ENCODE measurements at places on chromosomes 6 and 20.

DNA sequence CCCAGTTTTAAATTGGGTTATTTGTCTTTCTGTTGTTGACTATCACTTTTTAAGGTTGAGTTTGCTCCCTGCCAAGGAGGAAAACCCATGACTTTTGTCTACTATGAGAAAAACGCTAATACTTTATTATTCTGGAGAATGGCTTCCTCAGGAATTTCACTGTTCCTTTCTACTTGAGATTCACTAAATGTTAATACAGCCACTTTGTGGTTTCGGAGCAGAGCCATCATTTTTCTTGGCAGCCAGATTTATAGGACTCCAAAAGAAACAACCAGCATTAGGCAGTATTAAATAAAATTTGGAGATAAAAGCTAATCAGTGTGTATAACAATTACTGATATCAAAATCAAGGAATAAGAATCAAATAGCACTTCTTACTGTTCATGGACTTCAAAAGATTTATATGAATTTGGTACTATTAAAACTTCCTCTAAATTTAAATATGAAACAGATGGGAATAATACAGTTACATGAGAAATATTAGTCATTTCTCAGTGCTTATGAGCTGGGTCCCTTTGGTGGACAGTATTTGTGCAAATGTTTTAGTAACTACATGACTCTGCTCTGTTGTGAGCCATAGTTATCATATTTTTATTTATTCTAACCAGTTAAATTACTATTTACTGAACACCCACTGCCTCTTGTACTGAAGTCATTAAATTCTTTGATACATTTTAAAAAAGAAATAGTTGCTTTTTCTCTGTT lies 64.1 kb upstream of the FBXO30 start:
- no peak for DNase-seq

- DNase-seq, result no peak
Observed at GRCh38 chr6:110098511-110099116, 80.9 kb downstream of the WASF1 start.

- DNase-seq, result no peak
Observed at GRCh38 chr20:37518606-37519507, 2.2 kb upstream of the NNAT start.

- DNase-seq, result no peak
Observed at GRCh38 chr20:13423472-13424173, 202.5 kb downstream of the ISM1 start.

GRCh38 chr6:138434925-138435324 lies 30.9 kb downstream of the HEBP2 start:
- DNase-seq, result no peak

DNA sequence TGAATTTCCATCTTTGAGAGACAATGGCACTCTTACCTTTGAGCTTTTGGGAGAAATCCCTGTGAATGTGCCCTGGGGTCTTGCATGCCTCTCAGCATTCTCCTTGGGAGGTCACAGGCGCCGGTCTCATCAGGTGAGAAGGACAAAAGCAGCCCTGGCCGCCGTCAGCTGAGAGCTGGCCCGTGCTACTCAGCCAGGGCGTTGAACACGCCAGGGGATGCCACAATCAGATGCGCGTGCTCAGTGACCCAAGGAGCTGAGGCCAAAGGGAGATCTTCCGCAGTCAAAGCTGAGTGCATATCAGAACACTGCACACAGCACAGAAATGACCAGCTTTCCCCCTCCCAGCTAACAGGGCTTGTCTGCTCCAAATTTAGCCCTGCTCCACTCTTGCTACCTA lies 253.6 kb upstream of the NOX3 start:
- no peak for DNase-seq

GRCh38 chr6:7705483-7705882 lies 20.4 kb upstream of the BMP6 start:
- DNase-seq, result no peak

DNA sequence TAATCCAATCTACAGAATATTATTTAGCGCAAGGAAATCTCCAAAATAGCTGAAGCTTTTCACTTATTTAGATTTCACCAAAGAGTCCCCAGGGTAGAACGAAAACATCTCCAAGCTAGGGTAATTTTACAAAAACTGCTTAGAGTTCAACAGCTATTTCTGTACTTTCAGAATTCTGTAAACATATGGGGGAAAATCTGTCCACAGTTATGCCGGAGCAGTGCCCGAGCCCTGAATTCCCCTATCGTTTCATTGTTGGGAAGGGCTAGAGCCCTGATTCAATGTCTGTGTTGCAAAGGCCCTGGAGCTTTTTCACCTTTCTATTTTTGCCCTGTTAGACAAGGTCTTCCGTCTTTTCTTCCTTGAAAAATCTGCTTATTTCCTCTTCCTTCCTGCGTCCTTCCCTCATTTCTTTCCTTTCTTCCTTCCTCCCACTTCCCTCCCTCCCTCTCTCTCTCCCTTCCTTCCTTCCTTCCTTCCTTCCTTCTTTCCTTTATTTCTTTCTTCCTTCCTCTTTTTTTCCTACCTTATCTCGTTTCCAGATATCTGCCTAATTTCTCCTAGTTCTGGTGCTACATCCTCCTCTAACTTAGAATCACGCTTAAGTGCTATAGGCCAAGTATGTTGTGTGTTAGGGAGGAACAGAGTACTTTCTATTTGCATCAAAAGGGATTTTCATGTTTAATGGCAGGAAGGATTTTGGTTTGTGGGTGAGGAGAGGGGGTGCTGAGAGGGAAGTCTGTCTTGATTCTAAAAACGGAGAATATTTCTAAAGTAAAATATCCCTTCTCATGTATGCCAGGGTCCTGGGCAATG lies 122.5 kb upstream of the BMP2 start:
- DNase-seq, result no peak

GRCh38 chr20:5393218-5393870 lies 76.6 kb upstream of the PROKR2 start:
- no peak for DNase-seq

DNA sequence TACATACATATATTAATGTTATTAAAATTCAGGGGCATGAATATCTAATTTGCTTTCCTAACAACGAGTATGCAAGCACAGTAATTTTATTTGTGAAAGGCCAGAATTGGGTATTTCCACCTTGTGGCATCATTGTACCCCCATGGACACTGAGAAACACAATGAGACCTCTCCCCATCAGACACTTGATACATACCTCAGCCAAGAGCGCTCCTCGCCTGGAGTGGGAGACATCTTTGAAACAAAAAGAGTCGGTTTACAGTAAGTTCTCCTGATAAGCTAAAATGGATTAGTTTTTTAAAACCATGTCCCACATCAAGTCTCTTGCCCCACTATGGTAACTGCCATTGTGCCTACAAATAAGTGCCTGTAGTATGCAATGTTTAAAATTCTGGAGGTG lies 2.1 kb downstream of the CNR1 start:
- DNase-seq, result no peak

- DNase-seq, result no peak
Observed at GRCh38 chr6:170371588-170371987, 65.0 kb downstream of the FAM120B start.

GRCh38 chr6:149032599-149033405 lies 284.7 kb upstream of the TAB2 start:
- no peak for DNase-seq

DNA sequence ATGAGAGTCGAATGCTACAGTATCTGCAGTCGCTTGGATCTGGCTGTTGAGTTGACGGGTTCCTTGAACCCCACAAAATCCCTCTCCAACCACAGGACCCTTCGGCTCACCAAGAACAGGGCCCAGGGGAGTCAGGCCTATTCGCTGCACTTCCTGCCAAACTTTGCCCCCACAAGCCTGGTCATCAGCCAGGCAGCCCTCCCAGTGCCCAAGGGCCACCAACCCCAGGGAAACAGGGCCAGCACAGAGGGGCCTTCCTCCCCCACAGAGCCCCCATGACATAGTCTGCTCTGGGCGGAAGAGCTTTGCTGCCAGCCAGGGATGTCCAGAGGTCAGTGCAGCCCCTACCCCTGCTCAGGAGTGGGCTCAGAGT lies 34.5 kb upstream of the MRGBP start:
- DNase-seq, result no peak

GRCh38 chr6:24925661-24926060 lies 10.1 kb downstream of the RIPOR2 start:
- no peak for DNase-seq

DNA sequence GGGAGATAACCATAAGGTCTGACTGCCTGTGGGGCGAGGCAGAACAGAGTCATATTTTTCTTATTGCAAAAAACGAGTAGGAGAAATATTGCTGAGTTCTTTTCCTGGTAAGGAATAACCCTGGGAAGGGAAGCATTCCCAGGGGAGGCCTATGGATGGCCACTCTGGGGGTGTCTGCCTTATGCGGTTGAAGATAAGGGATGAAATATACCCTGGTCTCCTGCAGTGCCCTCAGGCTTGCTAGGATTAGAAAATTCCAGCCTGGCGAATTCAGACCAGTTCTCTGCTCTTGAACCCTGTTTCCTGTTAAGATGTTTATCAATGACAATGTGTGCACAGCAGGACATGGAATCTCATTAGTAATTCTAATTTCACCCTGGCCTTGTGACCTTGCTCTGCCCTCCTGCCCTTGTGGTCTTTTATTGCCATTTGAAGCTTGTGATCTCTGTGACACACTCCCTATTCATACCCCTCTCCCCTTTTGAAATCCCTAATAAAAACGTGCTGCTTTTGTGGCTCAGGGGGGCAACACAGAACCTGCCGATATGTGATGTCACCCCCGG lies 491.1 kb upstream of the EYS start:
- no peak for DNase-seq

DNA sequence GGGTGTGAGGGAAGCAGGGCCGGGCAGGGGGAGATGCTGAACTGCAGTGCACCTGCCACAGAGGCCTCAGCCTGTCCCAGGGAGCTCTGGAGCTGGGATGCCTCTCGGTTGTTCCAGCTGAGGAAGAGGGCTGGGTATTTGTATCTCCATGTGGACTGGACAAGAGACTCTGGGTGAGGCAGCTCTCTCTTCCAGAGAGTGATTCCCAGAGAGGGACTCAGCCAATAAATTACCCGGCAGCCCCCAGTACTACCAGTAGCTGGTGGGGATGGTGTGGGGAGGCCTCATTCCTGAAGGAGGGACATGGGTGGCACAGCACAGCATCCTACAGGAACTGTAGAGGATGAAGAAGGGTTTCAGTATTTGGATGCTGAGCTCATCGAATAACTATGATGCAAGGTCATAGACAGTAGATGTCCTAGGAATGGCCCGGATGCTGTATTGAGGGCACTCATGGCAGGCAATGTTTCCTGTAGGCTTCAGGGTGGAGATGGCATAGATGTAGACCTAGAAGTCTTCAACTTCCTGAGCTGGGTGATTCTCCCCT lies 1.4 kb downstream of the FGD2 start:
- no peak for DNase-seq

- DNase-seq, result no peak
Observed at GRCh38 chr6:100338090-100338489, 126.6 kb downstream of the SIM1 start.

GRCh38 chr20:38633577-38634093 lies 32.0 kb downstream of the ARHGAP40 start:
- peak; percentile 21 for DNase-seq

- no peak for DNase-seq
Observed at GRCh38 chr20:33667245-33667675, 517 bp downstream of the ACTL10 start.

DNA sequence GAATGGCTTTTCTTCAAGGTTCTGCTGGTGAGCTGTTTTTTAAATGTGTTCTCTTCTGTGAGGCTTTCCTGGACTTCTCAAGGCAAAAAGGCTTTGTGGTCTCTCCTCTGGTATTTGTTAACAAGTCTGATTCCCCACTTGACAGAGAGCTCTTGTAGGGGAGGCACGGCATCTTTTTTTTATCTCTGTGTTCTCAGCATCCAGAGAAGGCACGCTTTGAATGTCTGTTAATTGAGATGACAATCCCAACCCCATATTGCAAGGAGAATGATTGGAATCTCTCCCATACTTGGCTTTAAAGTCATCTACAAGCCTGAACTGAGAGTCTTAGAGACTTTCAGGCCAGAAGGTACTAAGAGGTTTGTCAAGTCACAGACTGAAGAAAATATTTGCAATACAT lies 22.6 kb downstream of the EDN1 start:
- DNase-seq, result no peak

DNA sequence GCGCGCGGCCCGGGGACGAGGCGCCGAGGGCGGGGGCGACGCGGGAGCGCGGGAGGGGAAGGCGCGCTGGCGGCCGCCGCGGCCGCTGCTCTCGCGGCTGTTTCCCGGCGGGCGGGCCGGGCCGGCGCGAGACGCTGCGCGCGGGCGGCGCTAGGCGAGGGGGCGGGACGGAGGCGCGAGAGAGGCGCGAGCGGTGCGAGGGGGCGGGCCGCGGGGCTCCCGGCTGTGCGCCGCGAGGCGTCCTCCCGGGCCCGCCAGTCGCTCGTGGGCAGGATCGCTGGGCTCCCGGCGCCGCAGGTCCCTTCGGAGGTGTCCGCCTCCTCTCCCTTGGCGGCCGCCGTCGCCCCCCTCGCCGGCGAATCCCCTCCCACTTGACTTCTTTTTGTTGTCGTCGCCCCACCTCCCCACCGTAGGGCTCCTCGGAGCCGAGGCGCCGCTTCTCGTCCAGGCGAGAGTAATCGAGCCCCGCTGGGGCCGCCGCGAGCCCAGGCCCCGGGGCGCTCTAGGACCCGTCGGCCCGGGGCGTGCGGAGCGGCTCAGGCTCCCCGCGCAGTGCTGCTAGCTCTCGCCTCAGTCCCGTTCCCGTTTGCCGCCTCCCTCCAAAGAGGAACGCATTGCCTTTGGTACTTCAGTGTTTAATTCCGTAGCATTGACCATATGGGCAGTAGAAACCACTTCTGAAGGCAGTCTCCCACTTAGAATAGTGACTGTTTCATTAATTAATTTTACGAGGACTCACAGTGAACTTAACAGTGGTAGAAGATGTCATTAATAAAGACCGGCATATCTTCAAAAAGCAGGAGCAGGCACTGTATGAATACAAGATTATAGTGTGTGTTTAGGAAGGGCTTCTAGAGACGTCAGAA lies at the start of gene RANBP9:
RANBP9 (minus strand) TSS at position 103 of the 866 bp plus-strand sequence. CDS start 330 bp downstream, outside the sequence.
- DNase-seq, result peak; percentile 59

DNA sequence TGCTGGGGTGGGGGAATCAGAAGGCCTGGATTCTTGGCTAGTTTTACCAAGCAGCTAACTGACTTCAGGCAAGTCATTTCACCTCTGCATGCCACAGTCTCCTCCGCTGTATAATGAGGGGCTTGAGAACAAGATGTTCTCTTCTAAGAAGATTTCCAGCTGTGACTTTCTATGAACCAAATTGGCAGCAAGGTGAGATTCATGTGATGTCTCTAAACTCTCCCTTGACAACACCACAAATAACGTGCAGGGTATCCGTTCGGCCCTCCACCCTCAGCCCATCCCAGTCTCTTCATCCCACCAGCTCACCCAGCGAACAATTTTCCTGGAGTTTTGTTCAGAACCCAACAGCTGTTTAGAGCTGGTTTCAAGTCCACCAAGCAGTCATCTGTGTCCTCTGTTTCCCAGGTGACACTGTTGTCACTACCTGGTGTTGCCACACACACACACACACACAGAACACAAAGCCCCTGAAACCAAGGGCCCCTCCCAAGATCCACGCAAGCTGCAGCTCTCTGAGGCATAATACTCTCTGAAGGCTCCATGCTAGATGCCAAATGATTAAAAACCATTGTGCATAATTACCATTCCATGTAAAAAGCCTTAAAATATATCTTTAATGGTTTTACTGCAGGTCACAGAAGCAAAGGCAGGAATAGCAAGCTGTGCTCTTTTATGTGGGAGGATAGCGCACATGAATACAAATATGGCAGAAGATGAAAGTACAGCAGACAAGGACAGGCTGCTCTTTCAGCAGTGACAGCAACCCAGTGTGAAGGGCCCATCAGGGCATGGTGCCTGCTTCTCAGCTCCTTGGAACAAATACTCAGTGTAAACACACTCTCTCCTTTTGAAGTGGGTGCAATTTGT lies 48.2 kb downstream of the ARHGAP18 start:
- DNase-seq, result no peak
